ENCODE measurements at places on chromosomes 1 and 21.

- no peak for DNase-seq
These were observed 8.1 kb upstream of the PMF1 start for GRCh38 chr1:156204686-156205085.

DNA sequence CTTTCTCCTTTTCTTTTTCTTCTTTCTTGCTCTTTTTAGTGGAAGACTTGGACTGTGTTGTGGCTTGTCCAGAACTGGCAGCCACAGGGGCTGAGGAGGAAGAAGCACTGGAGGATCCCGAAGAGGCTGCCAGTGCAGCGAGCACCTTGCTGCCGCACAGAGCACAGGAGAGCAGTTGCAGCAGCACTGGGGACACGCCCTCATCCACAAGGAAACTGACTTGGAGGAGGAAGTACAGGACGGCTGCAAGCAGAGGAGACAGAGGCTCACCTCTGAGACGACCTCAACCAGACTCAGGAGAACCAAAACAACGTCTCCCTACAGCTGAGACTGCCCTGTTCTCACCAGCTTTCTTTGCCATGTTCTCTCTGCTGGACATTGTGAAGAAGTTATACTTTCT lies 88.9 kb downstream of the UBR4 start:
- DNase-seq = no peak

- no peak for DNase-seq
These were observed 16.6 kb downstream of the NUDC start for GRCh38 chr1:26938004-26938658.

GRCh38 chr1:209080170-209080781 lies 503.2 kb upstream of the CAMK1G start:
- no peak for DNase-seq

DNA sequence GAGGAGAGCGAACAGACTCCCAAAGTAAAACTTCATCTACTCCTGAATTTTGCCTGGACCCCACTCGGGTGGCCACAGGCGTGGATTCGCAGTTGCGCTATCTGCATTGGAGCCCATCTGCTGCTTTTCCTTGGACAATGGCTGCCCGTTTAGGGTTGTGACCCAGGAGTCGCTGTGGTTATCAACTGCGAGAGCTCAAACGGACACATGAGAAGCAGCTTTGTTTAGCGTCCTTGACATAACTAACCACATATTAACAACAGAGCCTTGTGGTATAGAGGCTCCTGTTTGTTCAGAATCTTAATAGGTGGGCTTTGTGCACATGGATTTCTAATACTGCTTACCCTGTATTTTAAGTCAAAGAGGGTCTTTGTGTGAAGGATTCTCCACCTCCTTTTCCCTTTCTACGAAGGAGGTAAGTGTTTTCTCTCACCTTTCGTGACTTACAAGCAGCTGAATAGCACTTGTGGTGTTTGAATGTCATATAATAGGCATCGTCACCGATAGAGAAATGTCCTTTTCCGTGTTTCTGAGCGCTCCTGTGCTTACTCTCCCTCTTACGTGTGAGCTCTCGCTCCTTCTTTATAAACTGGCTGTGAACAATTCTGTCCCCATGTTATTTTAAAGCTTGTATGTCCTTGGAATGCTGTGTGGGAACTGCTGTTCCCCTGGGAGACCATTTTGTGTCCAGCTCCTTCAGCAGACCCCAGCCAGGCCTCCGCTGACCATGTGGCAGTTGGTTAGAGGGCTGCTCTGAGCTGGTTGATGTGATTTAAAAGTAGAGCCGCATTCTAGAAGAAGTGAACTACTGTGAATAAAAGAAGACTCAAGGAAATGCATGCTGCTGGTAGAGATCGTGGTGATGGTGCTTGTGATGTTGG lies 441.4 kb downstream of the RPS6KC1 start:
- DNase-seq = no peak

DNA sequence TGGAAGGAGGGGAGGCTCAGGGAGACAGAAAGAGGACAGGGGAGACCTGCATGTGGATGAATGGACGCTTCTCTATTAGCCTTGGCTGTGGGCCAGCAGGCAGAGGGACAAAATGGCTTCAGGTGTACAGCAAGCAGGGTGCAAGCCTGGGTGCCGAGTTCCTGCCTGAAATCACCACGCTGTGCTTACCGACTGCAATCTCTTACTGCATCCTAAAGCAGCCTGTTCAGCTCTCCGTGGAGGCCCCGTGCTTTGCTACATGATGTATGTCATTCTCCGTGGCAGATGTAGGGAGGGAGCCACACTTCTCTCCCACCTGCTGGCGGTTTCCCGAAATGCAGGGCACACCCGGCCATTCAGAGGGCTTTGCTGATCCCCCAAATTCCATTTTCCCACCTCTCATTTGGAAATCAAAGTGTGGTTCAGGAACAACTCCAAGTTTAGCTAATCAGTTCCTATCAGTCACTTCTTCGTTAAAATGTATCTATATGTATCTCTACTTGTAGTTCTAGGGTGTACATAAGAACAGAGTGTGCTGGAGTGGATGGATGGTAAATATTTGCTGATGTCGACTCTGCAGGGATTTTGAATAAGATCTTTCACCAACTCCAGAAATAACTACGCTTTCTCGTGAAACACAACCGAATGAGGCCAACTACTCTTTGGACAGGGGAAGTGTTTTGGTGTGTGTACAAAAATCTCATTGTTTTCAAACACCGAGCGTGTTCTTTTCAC lies 122.3 kb upstream of the BACE2 start:
- DNase-seq = peak; percentile 1

DNA sequence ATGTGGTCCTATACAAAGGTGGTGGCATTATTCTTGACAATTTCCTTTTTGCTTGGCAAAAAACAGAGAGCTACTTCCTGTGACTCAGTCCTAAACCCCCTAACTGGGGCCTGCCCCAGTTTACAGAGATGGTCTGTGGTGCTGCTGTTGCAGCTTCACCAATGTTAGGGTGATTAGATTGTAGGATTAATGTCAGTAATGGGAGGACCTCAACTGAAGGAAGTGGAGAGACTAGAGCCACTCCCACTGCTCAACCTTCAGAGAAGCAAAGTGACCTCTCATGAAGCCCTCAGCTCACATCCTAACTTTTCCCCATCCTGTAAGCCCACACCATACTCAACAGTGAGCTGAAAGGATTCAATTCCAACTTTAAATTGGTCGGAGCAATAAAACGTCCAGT lies 3.6 kb downstream of the S100A6 start:
- no peak for DNase-seq

DNA sequence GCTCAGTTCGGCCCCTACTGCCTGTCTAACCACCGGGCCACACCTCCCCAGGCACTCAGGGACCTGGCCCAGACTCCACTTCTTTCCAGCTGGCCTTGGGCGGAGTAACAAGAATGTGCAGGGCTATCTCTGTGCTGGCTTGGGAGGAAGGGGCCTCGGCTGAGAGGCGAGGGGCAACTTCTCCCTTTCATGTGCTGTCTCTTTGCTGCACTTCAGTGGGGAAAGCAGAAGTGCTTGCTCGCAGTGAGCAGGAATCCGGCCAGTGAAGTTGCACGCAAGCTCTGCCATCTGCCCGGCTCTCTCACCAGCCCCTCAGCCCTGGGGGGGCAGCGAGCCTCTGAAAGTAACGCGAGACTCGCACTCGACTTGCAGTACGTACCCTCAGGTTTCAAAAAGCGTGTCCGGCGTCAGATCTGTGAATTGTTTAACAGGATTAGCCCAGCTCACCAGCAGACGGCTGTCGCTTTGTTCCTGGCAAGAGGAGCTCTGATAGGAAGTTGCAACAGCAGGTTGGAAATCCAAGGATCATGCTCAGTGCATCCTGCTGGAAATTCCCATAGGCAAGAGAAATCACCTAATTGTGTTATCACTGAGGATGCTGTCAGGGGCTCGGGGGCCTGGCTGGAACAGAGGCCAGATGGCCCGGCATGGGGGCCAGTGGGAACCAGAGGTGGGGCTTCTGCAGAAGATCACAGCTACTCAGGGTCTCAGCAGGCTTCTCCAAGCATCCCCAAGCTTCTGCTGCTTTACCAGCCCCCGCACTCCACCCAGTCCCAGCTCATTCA lies 221.1 kb downstream of the NPHP4 start:
- no peak for DNase-seq

DNA sequence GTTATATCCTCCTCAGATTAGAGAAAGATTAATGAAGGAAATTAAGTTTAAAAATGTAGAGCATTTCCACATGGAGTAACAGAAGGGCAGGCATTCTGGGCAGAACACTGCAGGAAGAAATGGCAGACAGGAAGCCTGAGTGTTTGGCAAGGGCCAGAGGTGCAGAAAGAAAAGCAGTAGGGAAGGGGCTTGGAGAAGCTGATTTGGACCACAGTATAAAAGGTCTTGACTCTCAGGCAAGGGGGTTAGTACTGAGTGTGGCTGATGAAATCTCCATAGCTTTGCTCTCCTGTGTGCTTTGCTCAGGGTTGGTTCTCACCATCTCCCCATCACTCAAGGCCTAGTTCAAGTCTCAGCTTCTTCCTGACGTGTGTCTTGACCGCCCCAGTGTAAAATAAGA lies 80.2 kb downstream of the SLC45A1 start:
- no peak for DNase-seq

DNA sequence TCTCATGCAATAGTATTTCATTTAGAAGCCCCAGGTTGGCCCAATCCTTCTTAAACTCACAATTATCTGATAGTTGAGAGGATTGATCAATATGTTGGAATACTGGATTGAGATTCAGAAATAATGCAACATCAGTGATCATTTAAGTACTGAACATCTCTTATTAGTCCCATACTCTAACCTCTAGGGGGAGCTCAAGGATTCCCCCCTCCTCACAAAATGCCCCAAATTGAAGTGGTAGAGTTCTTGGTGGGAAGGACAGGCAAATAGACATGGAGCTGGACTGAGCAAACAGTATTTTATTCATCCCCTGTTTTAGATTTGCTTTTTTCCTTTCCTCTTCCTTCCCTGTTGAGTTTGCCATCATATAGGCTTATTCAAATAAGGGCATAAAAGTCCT lies 62.8 kb downstream of the NGF start:
- no peak for DNase-seq

DNA sequence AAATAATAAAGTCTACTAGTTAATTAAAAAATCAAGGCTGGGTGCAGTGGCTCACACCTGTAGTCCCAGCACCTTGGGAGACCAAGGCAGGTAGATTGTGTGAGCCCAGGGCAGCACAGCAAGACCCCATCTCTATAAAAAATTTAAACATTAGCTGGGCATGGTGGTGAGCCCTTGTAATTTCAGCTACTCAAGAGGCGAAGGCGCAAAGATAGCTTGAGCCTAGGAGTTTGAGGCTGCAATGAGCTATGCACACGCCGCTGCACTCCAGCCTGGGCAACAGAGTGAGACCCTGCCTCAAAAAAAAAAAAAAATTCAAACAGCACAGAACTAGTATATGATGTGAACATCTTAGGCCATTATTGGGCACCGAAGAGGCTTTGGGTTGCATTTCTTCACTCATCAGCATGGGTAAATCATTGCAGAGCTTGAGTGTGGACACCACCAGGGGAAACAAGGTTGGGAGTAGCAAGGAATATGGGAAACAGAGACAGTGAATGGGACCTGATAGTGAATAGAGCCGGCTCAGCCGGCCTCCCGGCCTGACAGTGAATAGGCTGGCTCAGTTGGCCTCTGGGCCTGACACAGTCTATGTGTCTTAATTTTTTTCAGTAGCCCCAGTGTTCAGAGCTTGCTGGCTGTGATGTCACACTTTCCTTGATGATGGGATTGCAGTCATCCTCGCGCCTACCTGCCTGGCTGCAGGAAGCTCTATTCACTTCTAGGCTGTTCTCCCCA lies 89.1 kb upstream of the ERRFI1 start:
- no peak for DNase-seq

GRCh38 chr1:236172041-236172579 lies 29.8 kb downstream of the GPR137B start:
- DNase-seq = no peak

- no peak for DNase-seq
These were observed 269.7 kb downstream of the PTBP2 start for GRCh38 chr1:96991261-96991660.

GRCh38 chr1:107739201-107739600 lies 225.8 kb downstream of the VAV3 start:
- no peak for DNase-seq

DNA sequence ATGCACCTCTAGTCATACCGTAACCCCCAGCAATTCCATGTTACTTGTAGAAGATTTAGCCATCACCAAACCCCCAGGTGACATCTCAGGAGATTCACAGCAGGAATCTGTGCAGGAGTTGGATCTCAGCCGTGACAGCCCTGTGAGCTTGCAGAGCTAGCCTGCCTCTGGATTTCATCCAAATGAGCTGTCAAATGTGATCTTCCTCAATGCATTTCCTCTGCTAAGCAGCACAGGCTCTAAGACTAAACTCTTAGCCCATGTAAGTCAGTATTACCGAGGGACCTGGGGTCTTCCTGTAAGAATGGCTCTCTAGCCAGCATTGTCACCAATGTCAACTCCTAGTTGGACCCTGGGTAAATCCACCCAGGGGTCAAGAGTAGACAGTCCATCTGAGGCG lies 41.7 kb downstream of the UMODL1 start:
- no peak for DNase-seq

DNA sequence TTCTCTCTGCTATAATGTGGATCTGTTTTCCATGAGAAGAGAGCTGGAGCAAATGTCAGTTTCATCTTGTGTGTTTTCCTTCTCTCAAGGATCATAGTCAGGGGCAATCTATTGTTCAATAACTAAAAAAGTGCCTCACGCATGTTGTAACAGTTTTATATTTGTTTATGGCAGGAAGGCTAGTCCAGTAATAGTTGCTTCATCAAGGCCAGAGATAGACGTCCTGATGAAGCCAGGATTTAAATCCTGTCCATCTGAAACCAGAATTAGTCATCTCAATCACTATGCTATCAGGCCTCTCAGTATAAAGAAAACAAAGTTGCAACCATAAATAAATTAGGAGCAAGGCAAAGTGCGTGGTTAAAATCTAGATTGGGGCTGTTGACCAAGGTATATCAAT lies 30.2 kb upstream of the DUSP10 start:
- DNase-seq = no peak

- no peak for DNase-seq
These were observed 1.7 kb downstream of the F5 start for GRCh38 chr1:169584483-169585144.

- DNase-seq = peak; percentile 29
These were observed 246.2 kb downstream of the NPHP4 start for GRCh38 chr1:5745800-5746610.

DNA sequence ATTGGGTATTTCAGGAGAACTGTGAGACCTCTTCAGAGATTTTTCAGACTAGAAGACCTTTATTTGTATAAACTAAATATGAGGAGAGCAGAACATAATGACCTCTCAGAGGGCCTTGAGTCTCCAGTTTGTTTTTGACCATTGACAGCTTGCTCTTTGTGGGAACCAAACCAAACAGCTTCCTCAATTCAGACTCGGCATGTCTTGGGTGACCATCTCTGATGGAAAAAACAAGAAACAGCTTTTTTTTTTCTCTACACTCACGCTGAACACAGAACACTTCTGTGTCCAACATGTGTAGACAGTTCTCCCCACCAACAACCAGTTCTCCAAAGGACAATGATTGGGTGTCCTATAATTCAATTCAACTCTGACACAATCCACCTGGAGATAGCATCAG lies 11.5 kb downstream of the ATP1A4 start:
- no peak for DNase-seq
